ENCODE measurements at places on chromosomes 6 and 20. TPM values are rescaled to one million over a fixed set of nuclear protein-coding genes. Genes with fewer than 3 reads are reported as not detected.

GRCh38 chr6:25942561-25943147 is 12.2 kb upstream of the SLC17A2 start:
- H3K27ac ChIP-seq = no peak overlapping the region
- no peaks in the 10 kb centered on the region for H3K27me3 ChIP-seq
- no peaks in the 10 kb centered on the region for H3K36me3 ChIP-seq
- H3K4me1 ChIP-seq = no peaks in the 10 kb centered on the region
- DNase-seq = no peak

GRCh38 chr20:59726281-59726595 is 121.9 kb downstream of the PHACTR3 start:
- no peaks in the 10 kb centered on the region for H3K27me3 ChIP-seq
- DNase-seq = no peak
- no peak overlapping the region for H3K27ac ChIP-seq
- H3K4me1 ChIP-seq = no peaks in the 10 kb centered on the region
- H3K4me3 ChIP-seq = no peak overlapping the region
- H3K36me3 ChIP-seq = no peaks in the 10 kb centered on the region

GRCh38 chr6:137423451-137424168 is 70.6 kb downstream of the OLIG3 start:
- no peak overlapping the region for H3K4me3 ChIP-seq
- no peaks in the 10 kb centered on the region for H3K36me3 ChIP-seq
- H3K27ac ChIP-seq = no peak overlapping the region

Gene TCF21
- not detected for total RNA-seq

GRCh38 chr20:14264869-14265268 is 72.5 kb downstream of the FLRT3 start:
- no peak overlapping the region for H3K4me3 ChIP-seq
- H3K27ac ChIP-seq = no peak overlapping the region
- no peak for DNase-seq
- no peaks in the 10 kb centered on the region for H3K4me1 ChIP-seq
- no peaks in the 10 kb centered on the region for H3K36me3 ChIP-seq

- no peak overlapping the region for H3K27ac ChIP-seq
- no peaks in the 10 kb centered on the region for H3K36me3 ChIP-seq
- H3K27me3 ChIP-seq = no peaks in the 10 kb centered on the region
These were observed 247.0 kb downstream of the ATXN1 start for GRCh38 chr6:16514249-16514648.

- H3K4me3 ChIP-seq = no peak overlapping the region
- H3K27me3 ChIP-seq = no peaks in the 10 kb centered on the region
- H3K27ac ChIP-seq = no peak overlapping the region
- H3K4me1 ChIP-seq = no peaks in the 10 kb centered on the region
- H3K36me3 ChIP-seq = no peaks in the 10 kb centered on the region
- no peak for DNase-seq
These were observed 67.4 kb upstream of the LOC128125822 start for GRCh38 chr6:63504777-63505384.

Gene THBS2
- 107 TPM for total RNA-seq

Gene SLC35B3
- total RNA-seq = 14.7 TPM

Gene CTCFL
- not detected for total RNA-seq

DNA sequence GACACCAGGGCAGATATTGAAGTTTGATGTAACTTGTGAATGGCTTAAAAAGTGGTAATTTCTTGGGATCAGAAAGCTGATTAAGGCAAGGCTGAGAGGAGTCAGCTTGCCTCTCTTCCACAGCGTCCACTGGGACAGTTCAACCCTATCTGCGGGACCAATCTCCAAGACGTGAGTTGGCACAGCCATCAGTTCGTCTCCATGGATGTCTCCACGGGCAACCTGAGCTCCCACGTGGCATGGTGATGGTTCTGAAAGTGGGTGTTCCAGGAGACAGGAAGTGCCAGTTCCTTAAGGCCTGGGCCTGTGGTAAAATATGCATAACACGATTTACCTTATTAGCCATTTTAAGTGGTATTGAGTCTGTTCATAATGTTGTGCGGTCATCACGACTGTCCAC is 67.9 kb upstream of the BHLHE23 start:
- H3K27me3 ChIP-seq = peaks cover 49% of the 10 kb centered on the region
- no peak for DNase-seq
- no peaks in the 10 kb centered on the region for H3K4me1 ChIP-seq
- no peak overlapping the region for H3K27ac ChIP-seq
- H3K36me3 ChIP-seq = no peaks in the 10 kb centered on the region

Gene ETV7
- 4.8 TPM for total RNA-seq

Gene MLIP
- total RNA-seq = 383 TPM

DNA sequence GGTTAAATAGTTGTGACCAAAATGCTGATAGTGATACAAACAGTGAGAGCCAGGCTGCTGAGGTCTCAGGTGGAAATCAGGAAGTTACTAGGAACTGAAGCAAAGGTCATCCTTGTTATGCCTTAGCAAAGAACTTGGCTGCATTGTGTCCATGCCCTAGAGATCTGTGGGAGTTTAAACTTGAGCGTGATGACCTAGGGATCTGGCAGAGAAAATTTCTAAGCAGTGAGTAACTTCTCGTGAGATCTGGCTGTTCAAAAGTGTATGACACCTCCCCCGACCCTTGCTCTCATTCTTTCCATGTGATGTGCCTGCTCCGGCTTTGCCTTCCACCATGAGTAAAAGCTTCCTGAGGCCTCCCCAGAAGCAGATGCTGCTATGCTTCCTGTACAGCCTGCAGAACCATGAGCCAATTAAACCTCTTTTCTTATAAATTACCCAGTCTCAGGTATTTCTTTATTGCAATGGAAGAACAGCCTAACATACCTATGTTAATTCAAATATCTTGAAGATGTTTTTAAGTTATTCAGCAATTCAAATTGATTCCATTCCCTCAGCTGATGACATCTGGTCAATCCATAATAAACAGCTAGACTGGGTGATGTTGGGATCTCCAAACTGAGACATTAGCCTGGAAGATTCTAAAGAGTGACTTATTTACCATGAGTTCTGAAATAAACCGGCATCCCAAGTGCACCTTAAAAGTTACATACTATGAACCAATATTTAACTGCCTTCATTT is 33.8 kb downstream of the KIF16B start:
- no peaks in the 10 kb centered on the region for H3K36me3 ChIP-seq
- no peak overlapping the region for H3K27ac ChIP-seq
- no peaks in the 10 kb centered on the region for H3K27me3 ChIP-seq

GRCh38 chr20:38883081-38883980 is 42.9 kb upstream of the FAM83D start:
- no peaks in the 10 kb centered on the region for H3K36me3 ChIP-seq
- DNase-seq = no peak
- H3K27me3 ChIP-seq = no peaks in the 10 kb centered on the region
- no peak overlapping the region for H3K4me3 ChIP-seq

Gene SOX18
- 4.6 TPM for total RNA-seq

- no peak for DNase-seq
- H3K27ac ChIP-seq = no peak overlapping the region
- H3K4me1 ChIP-seq = no peaks in the 10 kb centered on the region
- H3K36me3 ChIP-seq = no peaks in the 10 kb centered on the region
These were observed 31.8 kb upstream of the STX16 start for GRCh38 chr20:58619077-58619863.

GRCh38 chr6:73045609-73046008 is 179.7 kb downstream of the KHDC1L start:
- H3K4me3 ChIP-seq = no peak overlapping the region
- no peak for DNase-seq
- no peaks in the 10 kb centered on the region for H3K4me1 ChIP-seq
- H3K27ac ChIP-seq = peak overlapping the region; percentile 14
- no peaks in the 10 kb centered on the region for H3K27me3 ChIP-seq

Gene TCP11
- total RNA-seq = not detected

DNA sequence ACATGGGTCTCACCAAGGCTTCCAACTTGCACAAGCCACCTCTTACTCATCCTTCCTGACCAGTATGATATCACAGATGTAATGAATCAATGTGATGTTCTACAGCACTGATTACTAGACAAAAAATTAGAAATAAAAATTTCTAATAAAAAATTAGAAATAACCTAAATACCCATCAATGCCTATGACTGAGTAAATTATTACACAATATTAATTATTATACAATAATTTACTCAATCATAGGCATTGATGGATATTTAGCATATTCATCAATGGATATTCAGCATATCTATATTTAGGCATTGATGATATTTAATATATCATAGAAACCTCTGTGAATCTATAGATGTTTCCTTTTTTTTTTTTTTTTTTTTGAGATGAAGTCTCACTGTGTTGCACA is 43.2 kb upstream of the MBOAT1 start:
- H3K4me3 ChIP-seq = no peak overlapping the region
- H3K27ac ChIP-seq = no peak overlapping the region
- DNase-seq = no peak
- H3K4me1 ChIP-seq = no peaks in the 10 kb centered on the region

GRCh38 chr6:151111670-151112069 is 128.1 kb upstream of the AKAP12 start:
- no peaks in the 10 kb centered on the region for H3K27me3 ChIP-seq
- no peak for DNase-seq
- no peak overlapping the region for H3K27ac ChIP-seq
- no peaks in the 10 kb centered on the region for H3K4me1 ChIP-seq

- DNase-seq = peak; percentile 56
- peaks cover 6% of the 10 kb centered on the region for H3K4me1 ChIP-seq
- no peak overlapping the region for H3K4me3 ChIP-seq
- no peaks in the 10 kb centered on the region for H3K27me3 ChIP-seq
- no peaks in the 10 kb centered on the region for H3K36me3 ChIP-seq
- peak overlapping the region; percentile 52 for H3K27ac ChIP-seq
These were observed 22.6 kb upstream of the RIN2 start for GRCh38 chr20:19735446-19735845.

Gene MAFB
- total RNA-seq = 84.1 TPM

- H3K4me3 ChIP-seq = no peak overlapping the region
- no peak overlapping the region for H3K27ac ChIP-seq
- H3K36me3 ChIP-seq = peaks cover 45% of the 10 kb centered on the region
- peaks cover 71% of the 10 kb centered on the region for H3K4me1 ChIP-seq
These were observed 12.0 kb downstream of the WTAP start for GRCh38 chr6:159739341-159739740.

GRCh38 chr6:44608175-44608574 is 220.7 kb downstream of the CDC5L start:
- no peaks in the 10 kb centered on the region for H3K27me3 ChIP-seq
- no peak for DNase-seq
- no peaks in the 10 kb centered on the region for H3K36me3 ChIP-seq
- no peak overlapping the region for H3K4me3 ChIP-seq
- no peak overlapping the region for H3K27ac ChIP-seq
- H3K4me1 ChIP-seq = no peaks in the 10 kb centered on the region

DNA sequence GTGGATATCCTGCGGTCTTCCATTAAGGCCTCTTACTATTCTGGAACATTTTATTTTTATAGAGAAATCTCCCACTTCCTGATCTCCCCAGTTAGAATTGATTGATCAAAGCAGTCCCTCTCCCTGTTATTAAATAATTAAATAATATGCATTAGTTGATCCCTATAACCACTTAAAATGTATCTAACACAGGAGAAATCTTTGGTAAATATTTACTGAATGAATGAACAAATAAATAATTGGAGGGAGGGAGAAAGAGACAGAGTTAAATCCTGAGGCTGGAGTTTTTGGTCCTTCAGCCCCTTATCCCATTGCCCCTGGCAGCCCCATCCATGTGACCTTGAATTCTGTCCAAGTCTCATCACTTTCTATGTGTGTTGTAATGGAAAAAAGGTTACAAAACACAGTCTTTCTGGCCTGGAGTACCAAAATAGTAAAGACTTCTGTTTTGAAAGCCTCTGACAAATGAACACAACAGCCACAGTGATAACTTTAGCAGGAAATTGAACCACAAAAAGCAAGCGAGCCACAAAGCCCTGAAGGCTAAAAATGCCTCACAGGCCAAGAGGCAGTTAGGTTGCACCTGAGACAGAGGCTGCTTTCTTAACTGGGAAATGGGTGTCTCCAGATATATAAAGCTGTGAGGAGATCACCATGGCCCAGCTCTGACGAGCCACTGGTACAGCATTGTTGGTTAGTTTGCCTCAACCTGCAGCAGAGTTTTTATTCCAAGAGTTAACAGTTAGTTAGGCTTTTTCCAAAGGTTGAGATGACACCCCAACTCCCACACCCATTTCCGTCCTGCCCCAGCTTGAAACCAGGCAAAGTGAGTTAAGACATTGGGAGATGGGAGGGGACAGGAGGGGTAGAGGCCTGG is 11.3 kb downstream of the NT5E start:
- DNase-seq = no peak
- no peaks in the 10 kb centered on the region for H3K27me3 ChIP-seq
- peaks cover 83% of the 10 kb centered on the region for H3K4me1 ChIP-seq
- H3K36me3 ChIP-seq = no peaks in the 10 kb centered on the region
- peak overlapping the region; percentile 24 for H3K27ac ChIP-seq

- peak overlapping the region; percentile 55 for H3K4me3 ChIP-seq
- H3K36me3 ChIP-seq = peaks cover 18% of the 10 kb centered on the region
- no peak for DNase-seq
These were observed 634 bp downstream of the ITPA start for GRCh38 chr20:3209946-3210317.

Gene ARG1
- not detected for total RNA-seq

- DNase-seq = no peak
- H3K36me3 ChIP-seq = no peaks in the 10 kb centered on the region
- no peak overlapping the region for H3K27ac ChIP-seq
These were observed 220.0 kb upstream of the SPTLC3 start for GRCh38 chr20:12788632-12789299.

Gene IPCEF1
- 0.63 TPM for total RNA-seq
